ENCODE measurements at places on chromosomes 4 and X.

DNA sequence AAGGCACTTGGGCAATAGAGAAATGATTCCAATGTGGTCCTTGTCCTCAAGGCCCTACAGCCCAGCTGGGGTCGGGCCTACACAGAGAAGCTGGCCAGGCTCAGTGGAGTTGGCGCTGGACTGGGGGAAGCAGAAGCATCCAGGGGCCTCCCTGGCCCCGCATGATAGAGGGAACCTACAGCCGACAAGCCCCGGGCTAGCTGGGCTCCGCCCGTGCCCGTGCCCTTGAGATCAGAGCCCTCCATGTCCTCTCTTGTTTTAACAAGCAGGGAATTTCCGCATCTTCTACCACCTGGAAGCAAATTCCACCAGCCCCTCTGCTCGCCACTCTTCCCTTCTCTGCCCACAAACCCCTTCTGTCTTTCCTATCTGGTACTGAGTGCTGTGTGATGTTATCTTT is 31.6 kb downstream of the CYTL1 start:
- no peak for DNase-seq

DNA sequence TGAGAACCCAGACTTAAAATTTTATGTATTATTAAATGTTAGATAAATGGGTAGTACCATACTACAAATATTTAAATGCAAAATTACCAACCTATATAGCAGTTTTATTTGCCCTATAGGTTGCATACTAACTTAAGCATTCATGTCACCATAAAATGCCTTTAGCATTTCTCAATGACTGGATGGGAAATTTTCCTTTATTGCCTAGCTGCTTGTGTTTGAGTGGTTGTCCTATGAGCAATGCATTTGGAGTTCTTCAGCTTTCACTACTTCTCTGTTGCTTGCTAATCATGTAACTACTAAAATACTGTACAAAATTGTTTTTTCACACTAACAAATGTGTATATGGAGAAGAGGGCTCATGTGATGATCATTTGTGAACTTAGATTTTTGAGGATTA is 44.2 kb upstream of the CEP135 start:
- DNase-seq, result no peak

- peak; percentile 59 for DNase-seq
Measured at GRCh38 chr4:157217708-157218107, 2.8 kb upstream of the GRIA2 start.

- DNase-seq, result no peak
Measured at GRCh38 chr4:181835348-181835747, 407.9 kb upstream of the TENM3 start.

DNA sequence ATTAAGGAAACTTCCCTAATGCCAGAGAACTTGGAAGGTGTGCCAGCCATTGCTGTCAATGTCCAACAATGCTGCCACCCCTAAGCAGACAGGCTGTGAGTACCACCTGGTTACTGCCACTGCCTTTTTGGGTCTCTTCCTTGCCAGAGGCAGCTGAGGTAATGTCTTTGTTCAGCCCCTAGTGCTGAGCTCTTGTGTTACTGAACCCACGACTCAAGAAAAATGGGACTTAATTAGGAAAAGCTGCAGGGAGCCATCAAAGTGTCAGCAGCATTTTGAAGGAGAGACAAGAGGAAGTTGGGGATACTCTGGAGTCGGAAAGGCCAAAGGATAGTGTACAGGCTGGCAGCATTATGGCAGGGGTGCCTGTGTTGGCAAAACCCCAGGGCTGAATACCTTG is 283.7 kb downstream of the AFF2 start:
- no peak for DNase-seq

- peak; percentile 64 for DNase-seq
Measured at GRCh38 chr4:76607266-76607799, 172.3 kb downstream of the SHROOM3 start.

DNA sequence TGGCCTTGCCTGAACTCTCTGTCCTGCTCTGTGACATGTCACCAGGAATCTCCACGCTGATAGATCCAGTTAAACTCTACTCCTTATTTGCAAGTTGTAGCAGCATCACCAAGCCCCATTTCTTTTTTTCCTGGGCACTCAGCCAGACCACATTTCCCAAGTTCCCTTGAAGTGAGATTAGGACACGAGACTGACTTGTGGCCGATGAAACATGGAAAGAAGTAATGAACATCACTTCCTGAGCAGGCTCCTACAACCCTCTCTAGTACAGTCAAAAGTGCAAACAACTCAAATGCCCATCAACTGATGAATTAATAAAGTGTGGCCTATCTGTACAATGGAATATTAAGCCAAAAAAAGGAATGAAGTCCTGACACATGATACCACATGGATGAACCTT is 74.6 kb downstream of the MAP3K15 start:
- DNase-seq, result no peak

DNA sequence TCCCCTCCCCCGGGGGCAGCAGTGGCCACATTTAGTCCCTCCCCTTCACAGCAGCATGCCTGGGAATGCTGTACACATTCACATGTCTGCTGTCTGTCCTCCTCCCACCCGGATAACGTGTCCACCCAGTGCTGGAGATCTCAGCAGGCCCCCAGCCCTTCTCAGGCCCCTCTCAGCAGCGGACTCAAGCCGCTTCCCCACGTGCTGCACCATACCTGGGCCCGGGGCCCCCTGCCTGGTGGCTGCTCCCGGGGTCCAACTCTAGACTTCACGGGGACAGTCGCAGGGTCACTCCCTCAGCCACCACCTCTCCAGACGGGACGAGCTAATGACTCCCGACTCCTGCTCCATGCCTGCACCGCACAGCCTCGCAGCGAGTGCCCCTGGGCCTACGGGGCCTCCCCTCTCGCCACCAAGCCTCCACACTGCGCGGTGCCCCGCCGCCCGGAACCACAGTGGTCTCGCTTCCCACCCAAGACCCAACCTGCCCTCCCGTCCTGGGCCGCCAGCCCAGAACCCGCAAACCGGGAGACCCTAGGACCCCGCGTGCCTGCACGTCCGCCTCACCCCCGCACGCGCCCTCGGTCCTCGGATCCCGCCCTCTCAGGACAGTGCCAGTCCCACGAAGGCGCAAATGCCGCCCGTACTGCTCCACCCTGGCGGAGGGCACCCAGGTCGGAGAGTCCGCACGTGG is 1.3 kb upstream of the PCGF3 start:
- no peak for DNase-seq

- no peak for DNase-seq
Measured at GRCh38 chr4:140257461-140258305, 103.7 kb upstream of the MAML3 start.

- no peak for DNase-seq
Measured at GRCh38 chrX:108127152-108127551, 35.6 kb downstream of the ATG4A start.

DNA sequence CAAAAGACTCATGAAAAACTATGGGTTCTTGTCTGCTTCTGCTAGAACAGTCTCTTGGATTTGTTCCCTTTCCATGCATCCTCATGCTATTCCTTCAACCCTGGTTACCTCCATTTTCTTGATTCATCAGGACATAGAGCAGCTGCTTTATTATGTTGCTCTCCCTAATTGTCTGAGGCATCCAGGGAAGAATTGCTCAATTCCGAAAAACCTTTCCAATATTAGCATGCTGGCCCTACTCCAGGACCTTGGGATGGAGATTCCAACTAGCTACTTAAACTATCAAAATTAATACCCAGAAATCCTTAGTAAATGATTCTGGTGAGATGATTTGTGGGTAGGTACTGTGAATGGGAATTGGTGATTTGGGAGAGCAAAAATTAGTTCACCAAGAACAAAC is 56.6 kb upstream of the FAM47B start:
- DNase-seq, result no peak

DNA sequence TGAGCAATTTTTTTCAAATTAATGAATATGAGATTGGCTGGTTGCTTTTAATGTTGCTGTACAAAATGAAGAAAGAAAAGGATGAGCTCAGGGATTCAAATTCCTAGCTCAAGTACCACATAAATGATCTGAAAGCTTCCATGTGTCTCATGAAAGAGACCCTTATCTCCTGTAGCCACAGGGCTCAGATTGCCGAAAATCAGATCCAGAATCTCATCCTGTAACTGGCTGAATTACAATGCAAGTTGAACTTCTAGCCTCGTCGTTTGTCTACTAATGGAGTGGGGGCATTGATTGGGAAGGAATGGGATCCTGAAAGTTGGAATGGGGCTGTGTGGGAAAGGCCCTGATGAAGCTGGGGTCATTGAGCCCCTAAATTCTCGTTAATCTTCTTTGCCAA is 143.4 kb upstream of the ATP6AP2 start:
- no peak for DNase-seq

GRCh38 chr4:123587983-123588494 is 191.4 kb downstream of the SPRY1 start:
- DNase-seq, result peak; percentile 28

- no peak for DNase-seq
Measured at GRCh38 chr4:55437823-55438222, 42.1 kb downstream of the TMEM165 start.

GRCh38 chr4:86033171-86033570 is 326.7 kb downstream of the MAPK10 start:
- peak; percentile 57 for DNase-seq

- no peak for DNase-seq
Measured at GRCh38 chrX:8319359-8319758, 145.3 kb upstream of the VCX3B start.

GRCh38 chrX:129651756-129652564 is 2.8 kb downstream of the APLN start:
- DNase-seq, result no peak

DNA sequence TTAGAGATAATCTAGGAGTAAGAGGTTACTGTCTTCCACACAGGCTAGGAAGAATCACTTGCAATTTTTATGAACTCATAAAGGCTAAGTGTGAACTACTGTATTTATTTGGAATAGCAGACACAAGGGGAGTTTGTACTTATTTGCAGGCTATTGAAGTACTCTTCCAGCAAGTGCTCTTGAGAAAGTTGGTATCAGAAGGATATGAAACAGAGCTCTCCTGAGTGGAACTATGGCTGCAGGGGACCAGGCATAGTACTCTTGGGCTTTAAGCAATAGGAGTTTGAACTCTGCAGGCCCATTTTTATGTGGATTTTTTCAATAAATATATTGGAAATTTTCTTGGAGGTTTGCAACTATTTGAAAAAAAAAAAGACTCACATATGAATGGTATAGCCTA is 756.3 kb upstream of the ATOH1 start:
- no peak for DNase-seq

GRCh38 chr4:129926936-129927335 is 831.0 kb downstream of the C4orf33 start:
- peak; percentile 13 for DNase-seq

DNA sequence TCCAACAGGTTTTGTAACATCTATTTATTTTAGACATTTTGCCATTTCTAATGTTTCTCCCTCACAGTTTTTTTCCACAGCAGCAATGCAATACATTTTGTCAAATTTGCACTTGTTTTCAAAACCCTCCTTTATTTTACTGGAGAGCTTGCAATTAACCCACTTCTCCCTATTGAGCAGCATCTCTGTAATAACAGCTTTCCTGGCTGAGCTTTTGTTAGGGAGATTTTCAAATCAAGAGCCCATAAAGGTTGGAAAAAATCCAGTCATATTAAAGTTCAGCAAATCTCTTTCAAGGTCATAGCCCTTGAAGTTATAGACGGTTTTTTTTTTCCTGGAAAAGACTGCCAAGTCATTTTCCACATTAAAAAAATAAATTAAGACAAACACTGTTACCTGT is 450.6 kb upstream of the TENM3 start:
- no peak for DNase-seq

DNA sequence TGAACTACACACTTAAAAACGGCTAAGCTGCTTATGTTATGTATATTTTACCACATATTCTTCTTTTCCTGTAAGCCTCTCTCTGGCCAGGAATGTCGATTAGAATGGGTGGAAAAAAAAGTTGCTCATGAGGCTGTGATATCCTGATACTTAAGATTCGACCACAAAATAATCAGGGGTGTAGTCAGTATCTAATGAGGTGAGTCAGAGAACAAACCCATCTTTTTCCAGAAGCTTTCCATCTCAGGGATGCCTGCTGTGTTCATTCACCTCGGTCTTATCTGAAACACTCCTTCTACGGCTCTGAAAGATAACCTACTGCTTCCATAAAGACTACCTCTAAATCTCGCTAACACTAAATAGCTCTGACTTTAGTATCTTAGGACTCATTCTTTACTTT is 142.7 kb upstream of the MAP3K15 start:
- no peak for DNase-seq

- DNase-seq, result no peak
Measured at GRCh38 chr4:142925161-142925560, 79.1 kb upstream of the INPP4B start.

DNA sequence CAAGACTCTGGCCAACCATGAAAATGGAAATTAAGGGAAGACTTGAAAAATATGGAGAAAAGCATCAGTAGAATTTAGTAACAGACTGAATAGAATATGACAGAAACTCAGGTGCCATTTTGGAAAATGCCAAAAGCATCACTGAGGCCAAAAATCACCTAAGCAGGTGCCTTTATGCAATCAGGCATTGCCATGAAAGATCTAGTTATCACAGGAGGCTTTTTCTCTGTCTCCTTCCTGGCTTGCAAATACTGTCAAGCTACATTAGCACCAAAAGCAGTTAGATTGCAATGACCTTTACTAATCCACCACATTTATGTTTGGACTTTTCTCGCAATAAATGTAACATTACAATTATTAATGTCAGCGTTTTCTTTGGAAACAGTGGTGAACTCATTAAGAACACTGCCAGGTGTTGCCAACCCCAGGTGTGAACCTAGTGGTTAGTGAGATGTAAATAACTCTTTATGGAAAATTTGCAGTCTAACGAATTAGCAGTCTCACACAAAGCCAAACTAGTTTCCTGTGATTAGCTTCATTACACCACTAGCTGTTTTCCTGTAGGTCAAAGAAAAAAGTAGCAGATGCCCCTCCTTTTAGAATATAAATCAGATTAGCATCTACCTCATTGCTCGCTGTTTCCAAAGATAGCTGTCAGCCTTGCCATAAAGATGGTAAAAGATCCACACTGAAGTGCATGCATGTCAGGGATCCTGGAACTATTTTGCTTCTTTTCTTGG is 1568.4 kb upstream of the TENM3 start:
- DNase-seq, result peak; percentile 54

- no peak for DNase-seq
Measured at GRCh38 chr4:26574563-26574962, 9.3 kb upstream of the TBC1D19 start.

- no peak for DNase-seq
Measured at GRCh38 chrX:115257711-115258110, 23.8 kb upstream of the LRCH2 start.

GRCh38 chr4:38943343-38943742 is 75.7 kb downstream of the FAM114A1 start:
- DNase-seq, result peak; percentile 42

- DNase-seq, result no peak
Measured at GRCh38 chr4:140706276-140706625, 49.9 kb downstream of the TBC1D9 start.

DNA sequence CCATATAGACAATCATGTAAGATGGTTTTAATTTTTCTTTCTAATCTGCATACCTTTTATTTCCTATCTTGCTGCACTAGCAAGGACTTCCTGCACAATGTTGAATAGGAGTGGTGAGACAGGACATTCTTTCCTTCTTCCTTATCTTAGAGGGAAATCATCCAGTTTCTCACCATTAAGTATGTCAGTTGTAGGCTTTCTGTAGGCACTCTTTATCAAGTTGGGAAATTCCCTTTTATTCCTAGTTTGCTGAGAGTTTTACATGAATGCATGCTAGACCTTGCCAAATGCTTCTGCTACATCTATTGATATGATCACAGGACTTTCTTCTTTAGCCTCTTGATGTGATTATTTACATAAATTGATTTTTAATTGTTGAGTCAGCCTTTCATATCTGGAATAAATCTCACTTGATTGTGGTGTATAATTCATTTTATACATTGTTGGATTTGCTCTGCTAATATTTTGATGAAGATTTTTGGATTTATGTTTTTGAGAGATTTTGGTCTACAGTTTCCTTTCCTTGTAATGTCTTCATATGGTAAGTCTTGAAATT is 23.8 kb downstream of the RNF175 start:
- no peak for DNase-seq

Data from eye (tissue), 1 donor.